ENCODE measurements at places on chromosomes 13 and 19.

- no peak for DNase-seq
These were observed 1.7 kb downstream of the ANKRD24 start for GRCh38 chr19:4183967-4184717.

GRCh38 chr19:10228393-10228792 is 2.7 kb downstream of the S1PR2 start:
- no peak for DNase-seq

DNA sequence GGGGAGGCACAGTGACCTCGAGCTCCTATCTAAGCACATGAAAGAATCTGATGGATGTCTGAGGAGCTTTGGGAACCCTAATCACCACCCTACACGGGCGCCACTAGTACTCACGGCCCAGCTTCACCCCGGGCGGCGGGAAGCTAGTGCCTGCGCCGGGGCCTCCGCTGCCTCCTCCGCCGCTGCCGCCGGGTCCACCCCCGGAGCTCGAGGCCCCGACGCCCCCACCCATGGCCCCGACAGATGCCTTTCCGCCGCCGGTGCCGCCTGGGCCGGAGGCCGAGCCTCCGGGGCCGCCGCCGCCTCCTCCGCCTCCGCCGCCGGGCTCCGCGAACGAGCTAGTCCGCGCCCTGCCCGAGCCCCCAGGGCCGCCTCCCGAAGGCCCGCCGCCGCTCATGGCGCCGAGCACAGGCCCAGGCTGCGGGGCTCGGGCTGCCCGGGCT is 312 bp downstream of the GSK3A start:
- DNase-seq = no peak

- DNase-seq = no peak
These were observed 68.8 kb downstream of the ARHGEF7 start for GRCh38 chr13:111183959-111184358.

DNA sequence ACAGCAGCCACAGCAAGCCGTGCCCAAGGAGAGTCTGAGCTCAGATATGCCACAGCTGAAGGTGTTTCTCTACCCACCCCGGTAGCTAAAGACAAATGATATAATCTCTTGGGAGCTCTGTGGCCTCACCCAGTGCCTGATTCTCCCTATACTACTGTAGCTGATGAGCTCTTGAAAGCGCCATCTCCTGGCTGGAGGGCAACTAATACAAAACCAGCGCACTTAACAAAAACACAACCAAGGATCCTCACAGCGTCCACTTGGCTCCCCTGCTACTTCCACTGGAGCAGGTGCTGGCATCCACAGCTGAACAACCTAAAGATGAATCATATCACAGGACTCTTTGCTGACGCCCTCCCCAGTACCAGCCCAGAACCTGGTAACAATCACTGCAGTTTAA is 1212.0 kb downstream of the PCDH17 start:
- DNase-seq = no peak

GRCh38 chr19:1122972-1123363 is 19.2 kb downstream of the GPX4 start:
- peak; percentile 40 for DNase-seq

DNA sequence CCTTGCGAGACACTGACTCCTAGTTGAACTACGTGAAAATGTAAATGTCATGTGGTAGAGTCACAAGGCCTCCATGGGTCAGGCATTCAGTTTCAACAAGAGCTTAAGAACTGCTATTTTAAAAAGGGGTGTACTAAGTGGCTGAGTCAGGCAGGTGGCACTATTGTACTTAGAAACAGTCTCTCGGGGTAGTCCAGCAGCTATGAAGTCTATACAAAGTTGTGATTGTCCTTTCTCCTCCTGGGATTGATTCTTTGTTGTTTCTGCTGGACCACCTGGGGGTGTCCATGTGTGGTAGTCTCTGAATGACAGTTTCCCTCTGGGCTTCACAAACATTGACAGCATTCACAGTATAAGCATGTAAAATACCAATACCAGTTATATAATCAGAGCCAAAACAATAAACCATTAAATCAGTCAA is 33.0 kb downstream of the UGGT2 start:
- peak; percentile 28 for DNase-seq

- no peak for DNase-seq
These were observed 905.5 kb upstream of the PCDH20 start for GRCh38 chr13:62321139-62321538.

DNA sequence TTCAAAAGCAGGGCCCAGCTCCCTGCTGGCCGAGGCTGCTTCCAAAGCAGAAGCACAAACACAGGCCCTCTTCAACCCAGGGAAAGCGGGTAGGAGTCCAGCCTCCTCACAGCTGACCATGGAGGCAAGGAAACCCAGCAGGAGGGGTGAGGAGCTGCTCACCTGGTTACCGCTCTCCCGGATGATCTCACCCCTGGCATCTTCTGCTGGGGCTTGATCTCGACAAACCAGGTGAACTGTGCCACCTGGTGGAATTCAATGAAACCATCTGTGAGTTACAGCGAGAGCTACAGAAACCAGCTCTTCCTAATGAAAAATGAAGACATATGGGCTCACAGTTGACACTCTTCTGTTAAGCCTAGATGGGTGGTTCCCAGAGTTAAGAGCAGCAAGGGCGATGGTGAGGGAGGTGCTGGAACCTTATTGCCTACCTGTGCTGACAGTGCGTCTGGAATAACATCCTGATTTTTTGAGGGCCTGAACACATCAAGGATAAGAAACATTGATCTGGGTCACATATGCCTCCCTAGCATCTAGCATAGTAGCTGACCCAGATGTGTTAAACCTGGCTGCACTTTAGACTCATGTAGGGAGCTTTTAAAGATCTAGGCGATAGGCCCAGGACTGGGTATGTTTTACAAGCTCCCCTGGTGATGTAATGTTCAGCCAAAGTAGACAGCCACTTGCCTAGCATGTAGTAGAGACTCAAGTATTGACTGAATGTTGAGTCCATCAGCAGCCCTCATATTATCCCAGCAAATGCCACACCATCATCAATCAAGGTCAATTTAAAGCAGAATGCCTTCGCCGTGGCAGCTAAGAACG is 6.1 kb downstream of the DHRS12 start:
- DNase-seq = no peak

- DNase-seq = no peak
These were observed 411.2 kb downstream of the FGF9 start for GRCh38 chr13:22082030-22082429.

GRCh38 chr13:23724196-23724970 is 154.2 kb downstream of the TNFRSF19 start:
- DNase-seq = no peak

DNA sequence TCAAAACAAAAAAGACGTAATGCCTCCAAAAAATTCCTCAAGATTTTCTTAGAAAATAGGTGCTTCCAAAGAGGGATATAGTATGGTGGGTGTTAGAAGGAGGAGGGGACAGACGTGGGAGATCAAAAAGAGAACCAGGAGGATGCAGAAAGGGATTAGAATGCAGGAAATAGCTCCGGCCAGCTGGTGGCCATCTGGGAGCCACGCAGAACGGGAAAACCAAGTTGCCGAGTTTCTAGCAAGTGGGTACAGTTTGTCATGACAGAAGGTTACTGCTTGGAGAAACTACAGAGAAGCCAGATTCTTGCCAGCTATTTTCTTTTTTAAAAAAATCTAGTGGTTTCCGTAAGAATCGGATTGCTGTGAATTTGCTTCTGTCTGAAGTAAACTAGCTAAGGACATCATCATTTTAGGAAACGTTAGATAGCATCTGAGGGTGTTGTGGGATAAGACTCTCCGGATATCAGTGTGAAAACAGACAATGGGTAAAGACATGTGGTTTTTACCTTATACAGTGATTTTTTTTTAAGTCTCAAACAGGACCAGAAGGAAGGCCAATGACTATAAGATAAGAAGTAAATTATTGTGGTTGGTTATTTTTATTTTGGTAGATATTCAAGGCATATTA is 104.9 kb downstream of the HSPH1 start:
- DNase-seq = no peak

DNA sequence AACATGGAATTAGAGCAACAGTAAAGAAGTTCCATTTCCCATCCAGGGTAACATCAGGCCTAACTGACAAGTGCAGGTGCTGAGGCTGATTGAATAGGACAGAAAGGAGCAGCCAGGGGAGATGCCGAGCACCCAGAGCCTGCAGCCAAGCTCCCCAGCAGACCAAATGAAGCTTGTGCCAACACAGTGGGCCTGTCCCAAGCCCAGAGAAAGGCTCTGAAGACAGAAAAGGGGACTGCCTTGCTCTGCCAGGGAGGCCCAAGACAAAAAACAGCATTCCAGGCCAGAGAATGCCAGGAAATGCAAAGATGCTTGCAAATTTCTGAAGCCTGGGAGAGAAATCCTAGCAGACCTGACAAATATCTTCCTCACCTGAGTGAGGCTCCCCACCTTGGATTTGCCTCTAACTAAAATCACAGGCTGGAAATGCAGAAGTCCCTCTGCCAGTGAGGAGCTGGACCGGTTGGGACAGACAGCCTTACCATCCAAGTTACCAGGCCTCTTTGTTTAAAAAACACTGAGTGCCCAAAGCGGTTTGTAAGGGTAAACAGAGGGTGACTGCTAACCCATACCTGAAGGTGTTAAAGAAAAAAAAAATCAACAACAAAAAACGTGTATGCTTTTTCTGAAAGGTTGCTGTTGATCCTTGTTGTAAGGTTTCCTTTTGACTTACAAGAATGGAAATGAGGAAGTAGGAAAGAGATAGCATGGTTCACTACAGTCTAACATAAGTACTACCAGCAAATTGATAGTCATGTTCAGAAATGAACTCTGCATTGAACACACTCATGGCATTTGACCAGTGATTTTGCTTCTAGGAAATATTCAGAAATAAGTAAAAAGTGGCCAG is 11.8 kb upstream of the HMGB1 start:
- no peak for DNase-seq

DNA sequence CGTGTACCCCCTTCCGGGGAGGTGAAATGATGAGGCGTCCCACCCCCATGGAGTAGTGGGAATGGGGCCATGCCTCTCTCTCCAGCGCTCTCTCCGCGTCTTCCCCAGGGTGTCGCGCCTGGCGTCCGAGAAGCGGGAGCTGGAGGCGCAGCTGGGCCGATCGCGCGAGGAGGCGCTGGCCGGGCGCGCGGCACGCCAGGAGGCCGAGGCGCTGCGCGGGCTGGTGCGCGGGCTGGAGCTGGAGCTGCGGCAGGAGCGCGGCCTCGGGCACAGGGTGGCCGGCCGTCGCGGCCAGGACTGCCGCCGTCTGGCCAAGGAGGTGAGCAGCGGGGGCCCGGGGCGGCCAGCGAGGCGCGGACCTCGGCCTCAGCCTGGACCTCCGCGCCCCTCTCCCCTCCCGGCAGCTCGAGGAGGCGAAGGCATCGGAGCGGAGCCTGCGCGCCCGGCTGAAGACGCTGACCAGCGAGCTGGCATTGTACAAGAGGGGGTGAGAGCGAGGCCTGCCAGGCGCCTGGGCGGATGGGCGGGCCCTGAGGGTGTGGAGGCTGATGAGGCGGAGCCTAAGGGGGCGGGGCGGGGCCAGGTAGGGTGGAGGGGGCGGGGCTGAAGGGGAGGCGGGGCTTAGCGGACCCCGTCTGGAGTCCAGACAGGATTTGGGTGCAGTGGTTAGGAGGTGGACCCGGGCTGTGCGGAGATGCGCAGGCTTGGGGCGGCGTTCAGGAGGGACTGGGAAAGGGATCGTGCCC is 7.7 kb downstream of the PGLYRP1 start:
- no peak for DNase-seq

DNA sequence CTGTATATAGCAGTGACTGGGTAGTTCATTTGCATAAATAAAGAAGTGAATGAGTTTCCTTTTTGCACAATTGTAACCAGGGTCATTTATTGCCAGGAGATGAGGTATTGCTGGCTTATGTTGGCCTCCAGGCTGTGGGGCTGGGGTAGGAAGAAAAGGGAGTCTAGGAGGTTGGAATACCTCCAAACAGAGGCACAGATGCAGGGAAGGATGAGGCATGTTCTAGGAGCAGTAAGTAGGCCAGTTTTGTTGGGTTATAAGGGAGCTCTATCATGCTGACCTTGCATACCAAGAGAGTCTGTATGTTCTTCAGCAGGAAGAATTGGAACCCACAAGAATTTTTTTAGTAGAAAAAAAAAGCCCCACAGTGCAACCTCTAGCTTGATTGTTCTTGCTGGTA is 17.2 kb upstream of the CYSLTR2 start:
- no peak for DNase-seq

DNA sequence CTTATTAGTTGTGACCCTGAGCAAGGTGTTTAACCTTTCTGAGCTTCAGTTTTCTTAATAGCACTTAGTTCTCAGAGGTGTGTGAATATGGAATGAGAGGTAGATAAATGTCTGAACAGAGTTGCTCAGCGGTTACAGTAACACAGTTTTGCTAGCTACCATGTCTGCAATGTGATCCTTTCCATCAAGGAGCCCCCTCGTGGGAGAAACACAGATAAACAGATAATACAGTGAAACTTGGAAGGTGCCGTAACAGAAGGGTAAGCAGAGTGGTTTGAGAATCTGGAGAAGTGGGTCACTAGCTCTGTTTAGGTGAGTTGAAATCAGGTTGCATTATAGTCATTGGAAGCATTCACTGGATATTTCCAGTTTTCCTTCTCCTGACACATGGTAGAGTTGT is 38.9 kb downstream of the IRS2 start:
- no peak for DNase-seq

GRCh38 chr19:50344661-50345318 is 15.6 kb upstream of the KCNC3 start:
- no peak for DNase-seq

DNA sequence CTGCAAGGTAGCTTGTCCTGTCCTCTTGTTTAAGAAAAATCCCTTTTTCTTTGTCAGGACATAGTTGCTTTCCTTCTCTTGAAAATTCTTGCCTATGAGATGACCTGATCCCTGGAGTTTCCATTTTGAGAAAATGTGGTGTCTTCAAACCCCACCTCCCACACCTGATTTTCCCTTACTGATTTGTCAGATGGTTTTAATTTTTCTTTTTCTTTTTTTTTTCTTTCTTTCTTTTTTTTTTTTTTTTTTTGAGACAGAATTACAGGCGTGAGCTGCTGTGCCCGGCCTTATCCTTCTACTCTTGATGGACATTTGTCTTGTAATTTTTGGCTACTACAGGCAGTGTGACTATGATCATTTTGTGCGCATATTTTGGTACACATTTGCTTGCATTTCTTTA is 1.2 kb downstream of the ZNF345 start:
- no peak for DNase-seq

DNA sequence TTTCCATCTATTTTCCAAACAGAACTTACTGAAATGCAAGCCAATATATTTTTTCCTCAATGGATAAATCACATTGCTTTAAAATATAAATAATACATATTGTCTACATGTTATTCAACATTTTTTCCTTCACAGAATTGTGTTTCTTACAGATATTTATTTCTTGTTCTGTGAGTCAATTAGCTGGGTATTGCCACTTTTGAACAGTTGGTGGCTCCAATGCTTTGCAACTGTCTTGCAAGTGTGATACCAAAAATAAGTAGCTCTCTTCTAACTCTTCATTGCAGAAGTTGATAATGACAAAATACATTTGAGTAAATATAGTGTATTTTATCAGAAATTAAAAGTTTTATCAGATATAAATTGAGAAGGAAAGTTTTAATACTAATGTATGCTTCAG is 17.1 kb upstream of the GPC5 start:
- DNase-seq = no peak

Measured in GM04504 (cell line).